ENCODE measurements at places on chromosomes 12 and 14.

DNA sequence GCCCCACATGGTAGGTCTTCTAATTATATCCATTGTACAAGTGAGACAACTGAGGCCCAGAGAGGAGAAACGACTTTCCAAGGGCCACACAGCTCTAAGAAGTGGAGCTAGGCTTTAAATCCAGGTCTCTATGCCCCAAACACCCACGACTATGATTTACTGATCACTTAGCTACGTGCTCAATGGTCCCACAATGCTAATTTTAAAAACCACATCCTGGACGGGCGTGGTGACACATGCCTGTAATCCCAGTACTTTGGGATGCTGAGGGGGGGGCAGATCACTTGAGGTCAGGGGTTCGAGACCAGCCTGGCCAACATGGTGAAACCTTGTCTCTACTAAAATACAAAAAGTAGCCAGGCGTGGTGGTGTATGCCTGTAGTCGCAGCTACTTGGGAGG, 8.4 kb upstream of the MLEC start:
- DNase-seq: no peak

GRCh38 chr12:82758749-82759330, 72.1 kb downstream of the TMTC2 start:
- no peak for DNase-seq

DNA sequence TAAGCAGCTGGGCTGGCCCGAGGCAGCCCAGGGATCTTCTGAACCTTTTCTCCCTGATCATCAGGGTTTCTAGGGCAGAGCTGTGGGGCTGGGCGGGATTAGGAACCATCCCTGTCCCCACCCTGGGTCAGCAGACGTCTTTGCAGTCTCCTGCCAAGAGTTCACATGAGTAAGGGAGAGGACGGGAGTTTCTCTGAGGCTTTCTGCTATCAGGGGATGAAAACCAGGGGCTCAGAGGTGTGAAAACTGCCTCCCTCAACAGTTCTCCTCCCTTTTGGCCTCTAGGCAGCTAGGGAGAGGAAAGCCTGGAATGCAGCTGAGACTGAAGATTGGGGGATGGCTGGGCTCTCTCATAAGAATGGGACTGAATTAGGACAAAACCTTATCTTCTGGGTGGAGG, 7.9 kb downstream of the ZNF385A start:
- no peak for DNase-seq

DNA sequence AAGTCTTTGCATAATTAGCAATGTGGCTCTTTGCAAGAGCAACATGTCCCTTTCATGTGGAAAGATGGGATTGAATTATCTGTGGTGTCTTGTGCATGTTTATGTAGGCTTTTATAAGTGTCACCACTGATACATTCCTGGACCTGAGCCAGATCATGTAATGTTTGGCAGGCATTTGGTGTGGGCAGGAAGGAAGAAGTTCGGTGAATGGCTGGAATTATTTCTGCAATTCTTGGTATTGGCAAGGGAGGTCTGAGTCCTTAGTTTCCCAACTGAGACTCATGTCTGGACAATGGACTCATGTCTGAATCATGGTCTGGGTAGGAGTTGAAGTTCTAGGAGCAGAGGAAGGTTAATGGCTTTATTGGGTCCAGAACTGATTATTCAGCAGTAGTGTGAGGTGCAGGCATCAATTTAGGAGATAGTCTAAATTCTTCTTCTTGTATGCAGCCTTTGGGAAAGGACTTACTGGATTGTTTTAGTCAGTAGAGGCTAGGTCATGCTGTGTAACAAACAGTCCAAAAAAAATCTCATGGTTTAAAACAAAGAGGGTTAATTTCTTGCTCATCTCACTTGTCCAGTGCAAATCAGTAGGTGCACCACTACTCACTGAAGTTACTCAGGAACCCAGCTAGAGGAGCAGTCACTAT, 186.5 kb upstream of the LHX5 start:
- DNase-seq: no peak

DNA sequence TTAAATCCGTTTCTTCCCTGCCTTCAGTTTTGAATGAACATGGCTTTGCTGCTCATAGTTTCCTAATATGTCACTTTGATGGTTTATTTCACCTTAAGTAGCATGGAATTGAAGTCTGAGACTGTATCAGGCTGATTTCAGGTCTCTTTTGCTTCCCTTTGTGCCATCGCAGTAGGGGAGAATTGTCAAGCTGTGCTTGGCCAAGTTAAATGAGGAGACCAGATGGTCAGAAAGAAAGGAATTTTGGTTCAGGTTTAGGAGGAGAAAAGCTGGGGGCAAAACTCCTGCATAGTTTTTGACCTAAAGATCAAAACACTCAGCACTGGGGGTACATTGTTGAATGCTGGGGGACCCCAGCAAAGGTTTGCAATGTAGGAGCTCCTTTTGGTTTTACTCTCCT, 398.4 kb downstream of the NUAK1 start:
- DNase-seq: no peak

- DNase-seq: no peak
Observed at GRCh38 chr14:69086537-69086936, 66.4 kb downstream of the DCAF5 start.

- no peak for DNase-seq
Observed at GRCh38 chr12:79687711-79688260, 3.0 kb downstream of the PAWR start.

DNA sequence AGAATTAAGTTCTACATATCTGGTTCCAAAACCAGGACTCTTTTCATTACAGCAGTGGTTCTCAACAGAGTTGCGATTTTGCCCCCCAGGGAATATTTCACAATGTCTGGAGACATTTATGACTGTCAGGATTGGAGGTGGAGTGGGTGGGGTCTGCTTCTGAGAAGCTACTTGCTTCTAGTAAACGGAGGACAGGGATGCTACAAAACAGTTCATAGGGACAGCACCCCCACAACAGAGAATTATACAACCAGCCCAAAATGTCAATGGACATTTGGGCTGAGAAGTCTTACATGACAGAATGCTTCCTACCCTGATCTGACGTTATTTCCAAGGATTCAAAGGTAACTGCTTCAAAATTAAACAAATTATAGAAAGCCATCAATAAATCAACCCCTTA, 739 bp upstream of the SPATA7 start:
- DNase-seq: no peak

- DNase-seq: no peak
Observed at GRCh38 chr14:66072190-66073084, 413.7 kb upstream of the CCDC196 start.

DNA sequence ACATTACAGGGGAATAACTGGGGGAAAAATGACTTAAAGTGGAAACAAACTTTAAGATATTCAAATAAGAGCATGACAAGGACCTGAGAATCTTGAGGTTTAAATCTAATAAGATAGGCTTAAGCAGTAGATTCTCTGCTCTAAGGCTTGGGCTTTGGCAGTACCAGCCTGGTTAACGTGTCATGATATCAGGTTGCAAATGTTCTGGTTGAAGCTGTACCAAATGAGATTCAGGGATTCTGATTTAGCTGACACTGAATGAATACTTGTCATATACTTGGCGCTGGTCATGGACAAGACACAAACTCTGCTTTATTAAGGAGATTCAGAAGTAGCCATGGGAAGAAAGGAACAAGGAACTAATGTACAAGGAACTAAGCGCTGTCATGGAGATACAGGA, 6.1 kb downstream of the TCP11L2 start:
- DNase-seq: no peak

DNA sequence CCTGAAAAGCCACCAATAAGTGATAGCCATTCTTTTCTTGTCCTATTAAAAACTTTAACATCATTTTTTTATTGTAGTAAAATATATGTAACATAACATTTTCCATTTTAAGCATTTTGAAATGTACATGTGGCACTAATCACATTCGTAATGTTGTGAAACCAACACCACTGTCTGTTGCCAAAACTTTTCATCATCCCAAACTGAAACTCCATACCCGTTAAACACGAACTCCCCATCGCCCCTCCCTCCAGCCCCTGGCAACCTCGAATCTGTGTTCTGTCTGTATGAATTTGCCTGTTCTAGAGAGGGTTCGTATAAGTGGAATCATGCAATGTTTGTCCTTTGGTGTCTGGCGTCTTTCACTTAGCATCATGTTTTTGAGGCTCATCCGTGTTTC, 75.9 kb downstream of the CCDC92 start:
- DNase-seq: no peak

Measured in stimulated activated CD4-positive, alpha-beta T cell treated with anti-CD3 and anti-CD28 coated beads, Interleukin-1b, Interleukin-23, amount 100 ng/mL, for 1 hour (primary cell).